ENCODE measurements at places on chromosomes 1 and 21.
A peak's percentile ranks its signal among the peaks of the same experiment; 100 is the strongest.

DNA sequence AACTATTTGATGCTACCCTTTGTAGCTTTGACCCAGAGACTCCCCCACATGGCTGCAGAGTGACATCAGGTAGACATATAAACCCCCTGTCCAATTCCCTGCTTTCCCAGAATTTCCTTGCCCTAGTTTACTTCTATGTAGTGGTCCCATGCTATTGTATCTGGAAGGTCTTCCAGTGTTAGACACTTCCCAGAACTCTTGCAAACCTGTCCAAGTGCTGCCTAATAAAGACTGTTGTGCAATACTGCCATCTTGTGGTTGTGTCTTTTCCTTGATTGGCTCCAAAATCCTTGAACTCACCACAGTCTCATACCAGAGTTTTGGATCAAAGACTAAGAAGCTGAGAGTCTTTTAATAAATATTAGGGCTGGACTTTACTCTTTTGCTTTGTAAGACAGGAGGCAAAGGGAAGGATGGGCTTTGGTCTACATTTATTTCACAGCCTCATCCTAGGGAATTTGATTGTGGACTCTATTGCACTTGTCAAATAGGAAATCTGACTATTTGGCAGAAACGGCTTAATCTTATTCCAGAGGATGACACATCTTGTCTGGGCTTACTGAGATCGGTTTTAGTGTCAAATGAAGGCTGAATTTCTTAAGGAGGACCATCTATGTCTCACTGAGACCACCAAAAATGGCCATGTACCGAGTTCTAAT is 169.9 kb downstream of the LRRC7 start:
- no peak for DNase-seq

DNA sequence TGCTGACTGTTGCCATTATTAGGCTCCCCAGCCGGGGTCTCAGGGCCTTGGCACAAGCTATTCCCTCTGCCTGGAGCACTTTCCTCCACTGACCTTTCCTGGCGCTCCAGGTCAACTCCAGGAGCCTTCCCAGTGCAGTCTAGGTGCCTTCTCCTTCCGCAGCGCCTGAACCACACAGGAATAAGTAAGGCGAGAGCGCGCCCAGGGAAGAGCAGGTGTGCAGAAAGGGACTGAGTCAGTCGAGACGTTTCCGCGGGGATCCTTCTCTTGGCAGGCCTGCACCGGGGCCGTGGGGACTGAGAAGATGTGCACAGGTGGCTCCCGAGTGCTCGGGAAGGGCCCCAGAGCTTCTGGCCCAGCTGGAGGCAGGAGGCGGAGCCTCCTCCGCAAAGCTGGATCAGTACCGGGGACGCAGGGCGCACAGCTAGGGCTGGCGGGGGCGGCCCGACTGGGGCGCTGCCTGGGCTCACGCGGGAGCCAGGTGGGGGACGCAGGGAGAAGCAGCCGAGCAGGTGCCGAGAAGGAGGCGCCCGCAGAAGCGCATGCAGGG is 765 bp upstream of the BMP8A start:
- DNase-seq = no peak

- DNase-seq = no peak
Measured at GRCh38 chr1:6961905-6962477, 176.7 kb downstream of the CAMTA1 start.

- DNase-seq = no peak
Measured at GRCh38 chr1:225771661-225772322, 5.8 kb upstream of the SRP9 start.

DNA sequence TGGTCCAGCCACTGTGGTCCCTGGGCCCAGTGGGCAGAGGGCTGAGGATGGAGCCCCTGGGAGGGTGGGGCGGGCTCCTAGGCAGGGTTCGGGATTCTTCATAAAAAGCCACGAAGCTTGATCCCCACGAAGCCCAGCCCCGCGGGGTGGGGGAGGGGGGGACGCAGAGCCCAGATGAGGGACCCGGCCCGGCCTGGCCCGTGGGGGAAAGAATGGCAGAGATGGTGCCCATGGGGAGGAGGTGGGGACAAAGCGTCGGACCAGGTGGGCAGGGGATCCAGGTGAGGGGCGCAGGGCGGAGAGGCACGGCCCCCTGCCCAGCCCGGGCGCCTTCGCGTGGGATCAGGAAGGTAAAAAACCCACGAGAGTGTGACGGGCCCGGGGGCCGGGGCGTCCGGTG is 6.0 kb upstream of the SMIM12 start:
- DNase-seq = no peak

DNA sequence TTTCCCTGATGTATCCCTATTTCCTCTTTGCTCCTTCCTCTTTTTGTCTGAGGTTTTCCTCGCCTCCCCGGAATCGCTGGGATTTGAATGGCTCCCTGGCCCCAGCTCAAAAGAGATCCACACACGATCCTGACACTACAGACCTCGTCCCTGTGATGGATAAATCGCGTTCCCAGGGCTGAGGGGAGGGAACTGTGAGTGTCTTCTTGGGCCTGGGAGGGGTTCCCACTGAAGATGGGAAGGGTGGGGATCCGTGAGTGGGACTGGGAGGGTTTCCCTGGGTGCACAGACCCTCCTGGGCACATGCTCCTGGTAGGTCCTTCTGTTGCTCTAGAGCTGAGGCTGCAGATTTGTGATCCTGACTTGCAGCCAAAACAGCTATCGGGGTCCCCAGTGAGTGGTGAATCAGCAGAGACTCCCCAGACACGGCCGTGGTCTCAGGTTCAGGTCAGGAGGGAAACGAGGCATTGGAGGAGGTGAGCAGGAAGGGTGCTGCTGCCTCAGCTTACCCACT is 591.0 kb downstream of the PTPRU start:
- no peak for DNase-seq

DNA sequence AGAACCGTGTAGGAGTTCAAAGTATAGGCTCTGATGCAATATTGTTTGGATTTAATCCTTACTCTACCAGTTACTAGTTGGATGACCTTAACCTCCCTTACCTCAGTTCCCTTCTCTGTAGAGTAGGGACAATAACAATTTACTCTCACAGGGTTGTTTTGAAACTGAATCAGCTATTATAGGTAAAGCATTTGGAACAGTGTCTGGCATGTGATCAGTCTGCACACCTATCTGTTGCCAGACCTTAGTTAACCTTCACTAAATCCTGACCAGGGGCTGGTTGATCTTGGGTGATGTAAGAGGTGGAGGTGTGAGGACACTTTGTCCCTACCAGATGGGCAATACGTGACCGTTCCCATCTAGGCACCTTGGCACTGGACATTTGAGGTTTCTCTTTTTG is 106.9 kb downstream of the DDX20 start:
- DNase-seq = no peak

DNA sequence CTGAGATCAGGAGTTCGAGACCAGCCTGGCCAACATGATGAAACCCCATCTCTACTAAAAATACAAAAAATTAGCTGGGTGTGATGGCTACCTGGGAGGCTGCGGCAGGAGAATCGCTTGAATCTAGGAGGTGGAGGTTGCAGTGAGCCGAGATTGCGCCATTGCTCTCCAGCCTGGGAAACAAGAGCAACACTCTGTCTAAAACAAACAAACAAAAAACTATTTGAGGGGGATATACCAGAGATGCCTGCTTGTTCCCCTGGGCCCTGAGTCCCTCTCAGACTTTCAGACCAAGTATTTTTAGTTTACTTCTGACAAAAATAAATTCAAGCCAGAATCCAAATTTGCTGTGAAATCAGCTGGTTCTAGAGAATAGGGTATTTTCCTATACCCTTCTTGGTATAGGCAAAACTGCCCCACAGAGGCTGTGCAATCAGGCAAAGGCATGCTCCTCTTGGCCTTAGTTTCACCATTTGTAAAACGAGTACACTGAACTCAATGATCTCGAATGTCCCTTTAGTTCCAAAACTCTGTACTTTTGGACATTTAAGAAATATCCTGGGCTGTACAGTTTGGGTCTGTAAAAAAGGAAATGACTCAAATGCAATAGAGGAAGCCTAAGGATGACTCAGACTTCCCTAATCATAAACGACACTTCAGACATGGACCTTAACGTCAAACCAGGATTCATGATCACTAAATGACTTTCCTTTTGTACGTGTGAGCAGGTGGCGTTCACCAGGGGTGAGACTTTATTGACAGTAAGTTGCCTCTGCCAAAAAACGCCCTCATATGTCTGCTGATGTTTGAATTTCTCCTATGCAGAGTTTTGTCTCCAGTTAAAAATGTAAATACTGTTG is 16.1 kb downstream of the ENSA start:
- DNase-seq = peak; percentile 42

- no peak for DNase-seq
Measured at GRCh38 chr1:195105773-195106172, 1502.5 kb downstream of the KCNT2 start.

GRCh38 chr1:228830954-228831481 is 95.7 kb downstream of the RHOU start:
- no peak for DNase-seq

GRCh38 chr1:23424293-23425192 is at the start of gene TCEA3:
TCEA3 (minus strand) TSS chr1:23424748; CDS start chr1:23424633, 115 bp downstream.
- no peak for DNase-seq

GRCh38 chr1:169879034-169879840 is 14.5 kb downstream of the SCYL3 start:
- no peak for DNase-seq

DNA sequence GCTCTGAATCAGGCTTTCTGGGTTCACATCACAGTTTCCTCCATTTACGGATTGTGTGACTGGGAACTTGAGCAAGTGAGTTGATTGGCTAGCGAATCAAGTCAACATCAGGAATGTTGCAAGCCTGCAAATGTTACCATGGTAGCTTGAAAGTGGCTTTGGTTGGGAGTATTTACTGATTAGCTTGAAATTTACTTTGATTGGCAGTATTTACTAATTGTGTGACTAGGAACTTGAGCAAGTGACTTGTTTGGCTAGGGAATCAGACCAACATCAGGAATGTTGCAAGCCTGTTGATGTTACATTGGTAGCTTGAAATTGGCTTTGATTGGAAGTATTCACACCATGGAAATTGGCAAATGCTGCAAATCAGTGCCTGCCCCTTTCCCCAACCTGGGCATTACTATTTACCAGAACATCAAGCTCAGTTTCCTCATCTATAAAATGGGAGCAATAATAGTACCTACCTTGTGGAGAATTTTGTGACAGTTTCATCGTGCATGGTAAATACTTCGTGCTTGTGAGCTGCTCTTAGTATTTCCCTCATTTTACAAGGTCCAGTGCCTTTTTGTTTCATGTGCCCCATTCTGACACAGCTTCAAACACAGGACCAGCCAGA is 23.1 kb upstream of the B3GALNT2 start:
- no peak for DNase-seq

GRCh38 chr21:34302521-34302920 is 61.3 kb upstream of the KCNE2 start:
- no peak for DNase-seq

DNA sequence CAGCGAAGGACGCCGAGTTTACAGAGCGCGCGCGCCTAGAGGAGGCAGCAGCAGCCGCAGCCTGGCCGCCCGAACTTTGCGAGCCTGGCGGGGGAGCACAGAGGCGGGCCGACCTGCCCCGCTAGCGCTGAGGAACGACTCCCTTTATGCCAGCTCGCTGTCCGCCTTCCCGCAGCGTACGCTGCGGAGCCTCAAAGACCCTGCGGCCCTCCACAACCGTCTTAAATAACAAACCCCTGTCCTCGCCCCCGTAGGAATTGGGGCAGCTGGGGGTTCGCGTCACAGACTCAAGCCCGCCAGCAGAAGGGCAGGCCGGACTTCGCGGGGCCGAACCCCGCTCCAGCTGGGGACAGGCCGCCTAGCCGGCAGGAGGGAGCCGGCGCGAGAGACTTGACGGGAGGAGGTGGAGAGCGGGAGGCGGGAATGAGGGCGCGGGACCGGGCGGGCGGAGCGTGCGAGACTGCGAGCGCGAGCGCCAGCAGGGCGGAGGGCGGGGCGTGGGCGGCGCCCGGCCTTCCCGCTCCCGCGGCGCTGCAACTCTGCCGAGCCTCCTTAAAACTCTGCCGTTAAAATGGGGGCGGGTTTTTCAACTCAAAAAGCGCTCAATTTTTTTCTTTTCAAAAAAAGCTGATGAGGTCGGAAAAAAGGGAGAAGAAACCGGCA is 1.8 kb upstream of the CDKN2C start:
- DNase-seq = peak; percentile 76

GRCh38 chr1:54487571-54488050 is 60.4 kb upstream of the ACOT11 start:
- DNase-seq = no peak

- no peak for DNase-seq
Measured at GRCh38 chr1:156276966-156277381, 5.7 kb downstream of the SMG5 start.

GRCh38 chr1:94395748-94396309 is 22.4 kb upstream of the ABCD3 start:
- no peak for DNase-seq

- no peak for DNase-seq
Measured at GRCh38 chr1:205279986-205280385, 41.6 kb downstream of the NUAK2 start.

GRCh38 chr1:20223106-20223505 is 36.8 kb upstream of the PLA2G2C start:
- DNase-seq = no peak
